ENCODE measurements at places on chromosomes 12 and 14.
A peak's percentile ranks its signal among the peaks of the same experiment; 100 is the strongest.

DNA sequence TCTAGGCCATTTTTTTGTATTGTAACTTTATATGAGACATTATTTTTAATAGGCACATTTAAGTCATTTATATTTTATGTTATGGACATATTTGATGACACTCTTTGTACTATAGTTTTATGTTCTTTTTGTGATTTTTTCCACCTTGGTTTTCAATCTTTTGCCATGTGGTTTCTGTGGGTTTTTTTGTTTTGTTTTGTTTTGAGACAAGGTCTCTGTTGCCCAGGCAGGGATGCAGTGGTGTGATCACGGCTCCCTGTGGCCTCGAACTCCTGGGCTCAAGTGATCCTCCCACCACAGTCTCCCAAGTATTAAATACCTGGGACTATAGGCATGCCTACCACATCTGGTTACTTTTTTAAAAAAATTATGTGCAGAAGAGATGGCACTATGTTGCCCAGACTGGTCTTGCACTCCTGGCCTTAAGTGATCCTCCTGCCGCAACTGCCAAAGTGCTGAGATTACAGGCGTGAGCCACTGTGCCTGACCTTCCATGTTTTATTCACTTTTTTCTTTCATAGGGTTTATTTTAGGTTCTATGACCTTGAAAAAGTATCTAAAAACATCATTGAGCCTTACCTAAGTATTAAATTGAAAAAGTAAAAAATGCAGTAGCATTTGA, 16.3 kb downstream of the MSRB3 start:
- DNase-seq, result no peak

- DNase-seq, result no peak
Measured at GRCh38 chr12:3098436-3098835, 21.3 kb downstream of the TSPAN9 start.

GRCh38 chr14:104169699-104170479, 31.5 kb downstream of the KIF26A start:
- no peak for DNase-seq

DNA sequence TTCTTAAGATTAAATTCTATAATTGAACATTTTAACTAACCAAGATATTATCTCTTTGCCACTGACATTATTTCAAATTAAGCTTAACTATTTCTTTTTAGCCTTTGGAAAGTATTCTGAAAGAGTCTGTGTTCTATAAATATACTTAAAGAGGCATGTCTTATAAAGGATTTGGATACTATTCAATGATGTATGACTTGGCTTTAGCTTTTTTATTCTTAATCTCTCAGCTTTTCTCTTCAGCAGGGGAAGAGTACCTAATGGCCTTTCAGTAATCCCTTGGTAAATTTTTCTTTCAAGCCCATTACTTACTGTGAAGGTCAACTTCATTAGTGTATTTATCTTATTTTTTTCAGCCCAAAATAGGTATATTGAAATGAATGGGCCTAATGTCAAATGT, 113.8 kb downstream of the LRRK2 start:
- no peak for DNase-seq

DNA sequence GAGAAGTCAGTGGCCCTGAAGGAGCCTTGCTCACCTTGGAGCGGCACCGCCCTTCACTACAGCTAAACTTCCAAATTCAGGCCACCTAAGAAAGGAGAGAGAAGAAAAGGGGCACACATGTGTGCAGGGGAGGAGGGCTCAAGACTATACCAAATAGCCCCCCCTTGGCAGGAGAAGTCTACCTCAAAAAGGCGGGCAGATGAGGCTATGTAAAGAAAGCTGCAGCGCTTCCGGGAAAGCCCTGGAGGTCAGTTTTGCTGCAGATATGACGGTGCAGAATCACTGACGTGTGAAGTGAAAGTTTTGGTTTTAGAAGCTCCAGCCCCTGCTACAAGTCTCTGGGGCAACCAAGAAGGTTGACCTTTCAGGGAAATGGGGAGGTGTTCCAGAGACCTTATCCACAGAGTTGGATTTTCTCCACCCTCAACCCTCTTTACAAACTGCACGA, 48.2 kb upstream of the PNMA1 start:
- peak; percentile 50 for DNase-seq

GRCh38 chr12:96466939-96467751, 22.2 kb upstream of the CFAP54 start:
- no peak for DNase-seq

- no peak for DNase-seq
Measured at GRCh38 chr12:105970885-105971284, 167.9 kb downstream of the NUAK1 start.

GRCh38 chr12:5197131-5197530, 153.5 kb downstream of the KCNA5 start:
- no peak for DNase-seq

- no peak for DNase-seq
Measured at GRCh38 chr14:69880044-69880487, 850 bp downstream of the SMOC1 start.

- no peak for DNase-seq
Measured at GRCh38 chr14:72247896-72248465, 315.8 kb downstream of the RGS6 start.

DNA sequence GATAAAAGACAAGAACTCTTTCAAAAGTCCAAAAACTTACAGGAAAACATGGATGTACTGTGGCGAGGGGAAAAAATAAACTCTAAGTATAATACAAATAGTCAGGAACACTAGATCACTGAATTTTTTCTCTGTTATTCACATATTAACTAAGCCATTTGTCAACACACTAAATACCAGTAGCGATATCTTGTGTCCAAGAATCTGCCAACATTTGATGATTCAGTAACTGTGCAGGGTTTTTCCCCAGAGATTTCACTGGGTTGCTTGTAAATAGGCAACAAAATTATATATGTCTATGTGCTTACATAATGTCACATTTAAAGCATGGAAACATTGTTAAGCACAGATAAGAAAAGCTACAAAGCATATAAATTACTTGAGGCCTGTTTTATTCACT, 205.9 kb downstream of the KIF21A start:
- no peak for DNase-seq

DNA sequence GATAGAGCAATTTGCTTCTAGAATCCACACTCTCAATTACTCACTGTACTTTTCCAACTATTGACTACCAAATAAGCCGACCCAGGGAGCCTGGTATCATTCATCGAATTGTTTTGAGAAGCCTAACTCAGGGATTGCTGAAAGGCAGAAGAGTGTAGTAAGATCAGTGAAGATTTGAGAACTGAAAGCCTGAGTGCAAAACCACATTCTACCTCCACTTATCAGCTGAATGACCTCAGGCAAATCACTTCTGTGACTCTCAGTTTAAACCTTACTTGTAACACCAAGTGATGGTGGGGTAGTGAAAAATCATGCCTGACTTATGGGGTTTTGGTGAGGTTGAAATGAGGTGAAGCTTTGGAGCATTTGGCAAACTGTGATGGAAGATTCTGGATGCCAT, 126.1 kb upstream of the MAX start:
- DNase-seq, result no peak

GRCh38 chr14:22407033-22407432, 182.0 kb downstream of the DAD1 start:
- no peak for DNase-seq

- DNase-seq, result no peak
Measured at GRCh38 chr12:28543021-28543890, 353.0 kb downstream of the CCDC91 start.

GRCh38 chr12:3740480-3741231, 12.3 kb downstream of the CRACR2A start:
- no peak for DNase-seq

DNA sequence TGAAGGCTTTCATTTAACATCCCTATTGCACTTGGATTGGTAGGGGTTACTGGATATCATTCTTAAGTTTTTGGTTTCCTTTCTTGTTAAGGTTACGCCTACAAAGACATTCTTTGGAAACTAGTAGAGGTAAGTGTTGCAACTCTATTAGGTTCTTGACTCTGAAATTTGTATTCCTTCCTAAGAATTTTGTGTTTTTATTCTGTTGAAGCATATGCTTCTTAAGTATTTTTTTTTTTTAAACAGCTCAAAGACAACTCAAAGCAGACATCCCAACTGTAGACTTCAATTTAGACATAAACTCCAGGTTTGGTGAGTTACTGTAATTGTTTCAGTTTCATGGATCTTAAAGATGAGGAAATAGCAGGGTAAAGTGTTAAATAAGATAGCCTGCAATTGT, 1.1 kb upstream of the RBMS2 start:
- no peak for DNase-seq

DNA sequence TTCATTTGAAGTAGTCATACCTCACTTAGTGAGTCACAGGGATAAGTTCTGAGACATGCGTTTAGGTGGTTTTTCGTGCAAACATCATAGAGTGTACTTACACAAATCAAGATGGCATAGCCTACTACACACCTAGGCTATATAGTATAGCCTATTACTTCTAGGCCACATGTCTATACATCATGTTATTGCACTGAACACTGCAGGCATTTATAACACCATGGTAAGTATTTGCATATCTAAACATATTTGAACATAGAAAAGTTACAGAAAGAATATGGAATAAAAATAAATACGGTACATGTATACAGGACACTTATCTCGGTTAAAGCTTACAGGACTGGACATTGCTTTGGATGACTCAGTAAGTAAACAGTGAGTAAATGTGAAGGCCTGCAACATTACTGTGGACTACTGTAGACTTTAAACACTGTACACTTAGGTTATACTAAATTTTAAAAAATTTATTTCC, 670.6 kb downstream of the SLC16A7 start:
- DNase-seq, result no peak

GRCh38 chr12:26252946-26253345, 57.6 kb downstream of the SSPN start:
- DNase-seq, result no peak

DNA sequence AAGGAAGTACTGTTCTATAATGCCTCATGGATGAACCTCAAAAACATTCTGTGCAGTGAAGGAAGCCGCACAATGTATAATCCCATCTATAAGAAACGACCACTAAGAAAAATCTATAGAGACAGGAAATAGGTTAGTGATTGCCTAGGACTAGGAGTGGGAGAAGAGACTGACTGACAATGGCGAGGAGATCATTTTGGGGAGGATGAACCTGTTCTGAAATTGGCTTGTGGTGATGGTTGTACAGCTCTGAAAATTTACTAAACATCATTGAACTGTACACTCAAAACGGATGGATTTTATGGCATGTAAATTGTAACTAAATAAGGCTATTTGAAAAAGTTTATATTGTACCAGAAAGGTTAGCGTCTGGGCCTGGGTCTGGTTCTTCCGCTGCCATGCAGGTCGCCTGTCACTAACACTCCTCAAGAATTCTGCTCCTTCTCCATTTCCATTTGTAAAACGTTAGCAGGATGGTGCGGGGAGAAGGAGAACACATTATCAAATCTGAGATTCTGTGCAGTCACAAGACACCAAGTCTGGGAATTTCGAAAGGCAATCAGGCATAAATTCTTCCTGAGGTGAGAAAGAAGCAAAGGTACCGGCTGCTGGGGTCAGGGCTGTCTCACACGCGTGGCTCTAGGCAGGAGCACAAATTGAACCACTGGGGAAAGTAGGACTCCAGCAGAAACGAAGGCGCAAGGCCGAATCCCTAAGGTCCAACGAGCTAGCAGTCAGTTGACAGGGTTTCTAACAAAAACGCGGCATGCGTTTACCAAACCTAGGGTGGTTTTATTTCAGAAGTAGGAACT, 845 bp upstream of the COCH start:
- DNase-seq, result no peak

DNA sequence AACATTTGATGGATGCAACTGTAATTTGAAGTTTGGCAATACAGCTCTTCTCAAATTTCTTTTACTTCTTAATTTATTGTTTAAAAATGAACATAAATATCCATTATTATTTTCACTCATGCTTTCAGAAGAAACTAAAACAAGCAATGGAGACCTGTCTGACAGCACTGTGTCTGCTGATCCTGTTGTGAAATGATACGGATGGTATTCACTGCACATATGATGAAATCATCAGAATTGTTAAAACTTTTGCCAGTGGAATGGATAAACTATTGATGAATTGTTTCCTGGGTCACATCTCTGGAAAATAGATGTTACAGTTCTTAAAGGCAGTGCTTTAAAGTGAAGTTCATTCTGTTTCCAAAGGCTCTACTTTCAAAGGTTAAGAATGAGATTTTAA, 59.2 kb downstream of the WASHC4 start:
- no peak for DNase-seq

DNA sequence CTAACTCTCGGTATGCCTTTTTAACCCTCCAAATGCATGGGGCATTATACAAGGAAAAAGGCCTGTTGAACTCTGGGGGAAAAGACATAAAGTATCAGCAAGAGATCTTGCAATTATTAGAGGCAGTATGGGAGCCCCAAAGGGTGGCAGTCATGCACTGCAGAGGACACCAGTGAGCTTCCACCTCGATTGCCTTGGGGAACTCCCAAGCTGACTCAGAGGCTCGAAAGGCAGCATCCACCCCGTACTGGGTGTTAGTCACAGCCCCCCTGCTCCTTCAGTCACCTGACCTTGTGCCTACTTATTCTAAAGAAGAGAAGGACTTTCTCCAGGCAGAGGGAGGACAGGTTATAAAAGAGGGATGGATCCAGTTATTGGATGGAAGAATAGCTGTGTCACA, 781.4 kb upstream of the TMEM132C start:
- peak; percentile 8 for DNase-seq

DNA sequence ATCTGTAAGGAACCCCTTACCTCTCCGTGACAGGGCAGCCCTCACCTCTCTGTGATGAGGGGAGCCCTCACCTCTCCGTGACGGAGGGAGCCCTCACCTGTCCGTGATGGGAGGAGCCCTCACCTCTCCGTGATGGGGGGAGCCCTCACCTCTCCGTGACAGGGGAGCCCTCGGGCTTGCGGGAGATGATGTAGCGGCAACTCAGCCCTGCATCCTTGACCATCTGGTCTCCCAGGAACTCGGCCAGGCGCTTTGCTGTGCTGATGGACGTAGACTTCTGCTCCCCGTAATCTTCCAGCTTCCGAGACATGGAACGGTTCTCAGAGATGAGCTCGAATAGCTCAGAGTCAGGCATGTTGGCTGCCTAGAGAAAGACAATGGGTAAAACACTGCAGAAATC, 28.0 kb downstream of the POLE start:
- DNase-seq, result no peak

DNA sequence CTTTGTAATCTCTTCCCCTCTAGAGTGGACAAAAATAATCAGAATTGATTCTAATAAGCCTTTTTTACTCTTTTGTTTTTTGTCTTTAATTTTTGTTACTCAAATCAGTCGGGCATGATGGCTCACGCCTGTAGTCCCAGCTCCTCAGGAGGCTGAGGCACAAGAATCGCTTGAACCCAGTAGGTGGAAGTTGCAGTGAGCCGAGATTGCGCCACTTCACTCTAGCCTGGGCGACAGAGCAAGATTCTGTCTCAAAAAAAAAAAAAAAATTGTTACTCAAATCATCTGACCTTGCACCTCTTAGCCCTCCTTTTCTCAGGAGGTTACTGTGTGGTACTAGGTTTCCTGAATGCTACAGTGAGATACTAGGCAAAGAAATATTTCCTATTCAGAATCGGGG, 280.6 kb downstream of the PDZRN4 start:
- DNase-seq, result no peak

DNA sequence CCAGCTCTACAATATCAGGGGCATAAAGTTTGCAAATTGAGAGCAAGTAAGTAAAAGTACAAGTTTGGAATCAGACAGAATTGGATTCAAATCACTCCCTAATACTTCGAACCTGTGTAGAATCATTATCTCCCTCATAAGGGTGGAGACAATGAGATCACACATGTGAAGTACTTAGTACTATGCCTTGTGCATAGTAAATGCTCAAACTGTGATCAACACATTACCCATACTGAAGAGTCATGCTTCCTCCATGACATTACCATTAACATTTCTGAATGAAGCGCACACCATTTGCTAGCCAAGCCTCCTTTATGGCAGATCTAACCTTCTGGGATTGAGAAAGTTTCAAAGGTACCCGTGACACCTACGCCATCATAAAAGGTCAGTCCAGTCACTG, 26.6 kb upstream of the NRDE2 start:
- no peak for DNase-seq

GRCh38 chr14:75979648-75980565, 1.9 kb downstream of the TGFB3 start:
- no peak for DNase-seq
